ENCODE measurements at places on chromosomes 7 and 10.

DNA sequence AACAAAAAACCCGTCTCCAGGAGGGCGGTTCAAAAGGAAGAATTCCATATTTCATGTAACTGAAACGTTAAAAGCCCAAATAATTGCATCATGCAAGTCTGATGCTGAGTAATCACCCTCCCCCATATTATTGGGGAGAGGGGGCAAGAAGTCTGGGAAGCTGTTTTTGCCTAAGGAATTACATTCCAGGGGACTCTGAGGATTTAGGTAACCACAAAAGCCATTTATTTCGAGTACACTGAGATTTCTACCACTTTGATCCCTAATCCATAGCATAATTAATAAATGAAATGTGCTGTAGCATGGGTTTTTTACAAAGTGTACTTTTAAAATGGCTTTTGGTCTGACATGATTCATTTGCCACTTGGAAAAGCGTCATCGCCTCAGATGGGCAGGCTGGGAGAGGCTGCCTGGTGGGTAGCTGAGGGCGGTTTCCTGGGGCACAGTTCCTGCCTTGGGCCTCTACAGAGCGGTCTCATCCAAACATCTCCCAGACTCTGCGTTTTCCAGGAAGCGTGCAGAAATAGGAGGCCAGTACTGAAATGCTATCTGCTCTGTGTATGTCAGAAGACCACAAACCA, 106.5 kb downstream of the TCF7L2 start:
- H3K4me3 ChIP-seq = no peak overlapping the region
- peaks cover 12% of the 10 kb centered on the region for H3K27me3 ChIP-seq
- ATAC-seq = no peak
- no peaks in the 10 kb centered on the region for H3K36me3 ChIP-seq
- peaks cover 7% of the 10 kb centered on the region for H3K4me1 ChIP-seq

- no peak for ATAC-seq
- no peaks in the 10 kb centered on the region for H3K27me3 ChIP-seq
- no peaks in the 10 kb centered on the region for H3K36me3 ChIP-seq
- no peak overlapping the region for H3K27ac ChIP-seq
- peaks cover 4% of the 10 kb centered on the region for H3K4me1 ChIP-seq
Observed at GRCh38 chr10:109981650-109982049, 26.1 kb upstream of the ADD3 start.

- peaks cover 9% of the 10 kb centered on the region for H3K27me3 ChIP-seq
- ATAC-seq = no peak
- H3K4me3 ChIP-seq = no peak overlapping the region
- no peak overlapping the region for H3K27ac ChIP-seq
Observed at GRCh38 chr10:76974017-76974691, 663.5 kb downstream of the KCNMA1 start.

- peaks cover 38% of the 10 kb centered on the region for H3K36me3 ChIP-seq
- H3K27ac ChIP-seq = peak overlapping the region; percentile 42
- H3K4me3 ChIP-seq = no peak overlapping the region
- H3K4me1 ChIP-seq = peaks cover 31% of the 10 kb centered on the region
- no peaks in the 10 kb centered on the region for H3K27me3 ChIP-seq
Observed at GRCh38 chr7:104978460-104978859, 35.5 kb upstream of the KMT2E start.

- H3K4me1 ChIP-seq = peaks cover 5% of the 10 kb centered on the region
- no peak overlapping the region for H3K4me3 ChIP-seq
- peaks cover 17% of the 10 kb centered on the region for H3K27me3 ChIP-seq
- no peak for ATAC-seq
Observed at GRCh38 chr10:14126697-14127440, 203.9 kb downstream of the FRMD4A start.

GRCh38 chr7:133601617-133602016, 348.7 kb downstream of the EXOC4 start:
- no peaks in the 10 kb centered on the region for H3K27me3 ChIP-seq
- H3K4me1 ChIP-seq = no peaks in the 10 kb centered on the region
- no peak overlapping the region for H3K27ac ChIP-seq
- no peak for ATAC-seq
- H3K4me3 ChIP-seq = no peak overlapping the region

DNA sequence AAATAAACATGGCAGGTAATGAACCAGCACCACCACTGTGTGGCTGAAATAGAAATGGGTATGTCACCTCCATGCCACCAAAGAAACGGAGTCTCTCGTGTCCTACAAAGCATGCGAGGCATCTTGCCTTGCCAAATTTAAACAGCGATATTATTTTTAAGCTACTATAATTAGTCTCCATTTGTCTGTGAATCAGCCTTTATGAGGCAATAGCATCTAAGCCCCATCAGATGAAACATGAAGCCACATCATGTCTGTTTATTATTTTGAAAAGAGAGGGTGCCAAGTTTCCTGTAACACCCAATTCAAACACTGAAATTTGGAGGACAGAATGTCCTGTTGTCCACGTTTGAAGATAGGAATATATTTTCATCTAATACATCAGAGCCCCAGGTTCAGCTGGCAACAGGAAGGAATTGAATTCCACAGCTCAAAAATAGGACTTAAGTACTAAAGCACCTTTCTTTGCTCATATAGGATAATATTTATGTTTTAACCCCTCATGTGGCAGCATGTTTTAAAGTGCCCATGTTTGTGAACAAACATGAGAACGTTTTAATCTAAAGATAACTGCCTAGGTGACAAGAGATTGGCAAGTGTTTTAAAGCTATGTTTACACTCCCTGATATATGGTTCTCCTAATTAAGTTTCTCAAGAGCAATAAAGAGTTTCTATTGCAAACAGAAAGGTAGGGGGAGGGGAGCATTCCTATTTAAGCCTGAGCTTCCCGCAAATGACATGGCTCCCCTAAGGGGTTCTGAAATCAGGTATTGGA, 86.8 kb downstream of the SORBS1 start:
- H3K36me3 ChIP-seq = no peaks in the 10 kb centered on the region
- H3K4me1 ChIP-seq = no peaks in the 10 kb centered on the region
- H3K27me3 ChIP-seq = no peaks in the 10 kb centered on the region
- no peak overlapping the region for H3K27ac ChIP-seq
- no peak overlapping the region for H3K4me3 ChIP-seq

DNA sequence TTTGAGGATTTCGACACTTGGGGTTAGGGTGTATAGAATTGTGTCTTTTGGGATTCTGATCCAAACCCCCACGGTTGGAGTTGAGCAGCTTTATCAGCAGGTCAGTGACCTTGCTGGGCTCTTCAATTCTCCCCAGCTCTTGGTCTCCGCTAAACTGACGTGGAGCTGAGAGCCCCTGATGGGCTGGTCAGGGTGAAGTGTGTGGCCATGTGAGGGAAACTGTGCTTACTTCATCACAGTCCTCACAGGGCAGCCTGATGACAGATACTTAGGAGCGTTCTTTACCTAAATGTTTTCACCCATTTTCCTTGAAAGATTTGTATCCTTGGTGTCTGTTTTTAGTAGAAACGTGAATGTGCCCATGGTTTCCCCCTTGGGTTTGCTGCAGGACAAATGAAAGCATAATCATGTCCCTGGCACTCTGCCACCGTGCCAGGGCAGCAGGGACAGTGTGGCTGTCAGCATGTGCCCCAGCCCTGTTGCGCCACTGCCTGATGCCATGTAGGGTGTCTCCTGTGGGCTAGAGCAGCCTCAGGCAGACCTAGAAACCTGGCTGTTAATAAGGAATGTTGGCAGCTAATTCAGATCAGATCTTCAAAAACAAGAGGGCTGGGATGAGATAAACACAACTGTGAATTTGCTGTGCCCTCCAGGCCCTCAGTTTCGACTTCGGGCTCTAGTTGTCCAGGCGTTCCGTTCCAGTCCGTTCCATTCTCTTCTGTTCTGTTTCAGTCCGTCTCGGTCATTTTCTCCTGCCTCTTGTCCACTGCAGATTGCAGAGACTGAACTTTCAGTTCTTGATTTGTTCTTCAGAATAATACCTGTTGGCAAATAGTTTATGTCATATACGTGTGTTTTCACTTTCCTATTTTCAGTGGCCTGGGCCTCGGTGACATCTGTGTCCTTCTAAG, 96.8 kb downstream of the TRRAP start:
- no peak overlapping the region for H3K4me3 ChIP-seq
- H3K27me3 ChIP-seq = no peaks in the 10 kb centered on the region
- H3K36me3 ChIP-seq = peaks cover 100% of the 10 kb centered on the region
- H3K27ac ChIP-seq = no peak overlapping the region

- peak overlapping the region; percentile 77 for H3K4me3 ChIP-seq
- no peak for ATAC-seq
- H3K4me1 ChIP-seq = peaks cover 6% of the 10 kb centered on the region
- no peaks in the 10 kb centered on the region for H3K36me3 ChIP-seq
Observed at GRCh38 chr7:107045195-107045960, 873 bp downstream of the PRKAR2B start.

GRCh38 chr10:116269619-116270018, 3.4 kb downstream of the GFRA1 start:
- no peak overlapping the region for H3K27ac ChIP-seq
- no peak overlapping the region for H3K4me3 ChIP-seq
- H3K4me1 ChIP-seq = no peaks in the 10 kb centered on the region
- no peaks in the 10 kb centered on the region for H3K36me3 ChIP-seq
- peaks cover 33% of the 10 kb centered on the region for H3K27me3 ChIP-seq

DNA sequence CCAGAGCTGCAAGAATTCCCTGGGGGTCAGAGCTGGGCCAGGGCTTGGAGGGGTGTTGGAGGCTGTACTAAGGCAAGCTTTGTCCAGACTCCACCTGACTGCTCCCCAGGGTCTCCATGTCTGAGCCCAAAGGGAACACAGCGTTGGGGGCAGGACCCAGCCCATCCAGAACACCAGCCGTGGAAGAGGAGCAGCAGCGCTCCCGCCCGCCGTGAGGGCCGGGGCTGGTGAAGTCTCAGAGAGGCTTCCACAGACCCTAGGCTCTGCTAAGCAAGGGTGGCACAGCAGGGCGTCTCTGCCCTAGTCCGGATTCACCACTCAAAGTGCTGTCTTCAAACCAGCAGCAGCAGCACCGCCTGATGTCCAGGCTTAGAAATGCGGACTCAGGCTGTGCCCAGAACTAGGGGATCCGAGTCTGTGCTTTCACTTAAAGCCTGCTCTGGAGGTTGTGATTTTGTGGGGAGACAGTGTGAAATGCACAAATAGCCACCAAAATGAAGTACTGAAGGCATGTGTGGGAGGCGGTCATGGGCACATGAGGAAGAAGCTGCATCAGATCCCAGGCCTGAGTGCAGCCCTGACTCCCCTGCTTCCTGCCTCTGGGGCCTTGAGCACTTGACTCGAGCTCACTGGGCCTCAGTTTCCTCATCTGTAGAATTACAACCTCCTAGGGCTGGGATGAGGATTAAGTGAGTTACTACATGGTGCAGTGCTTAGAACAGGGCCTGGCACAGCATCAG, 16.6 kb upstream of the AQP1 start:
- ATAC-seq = no peak
- H3K27me3 ChIP-seq = peaks cover 15% of the 10 kb centered on the region
- H3K4me3 ChIP-seq = no peak overlapping the region
- H3K36me3 ChIP-seq = no peaks in the 10 kb centered on the region
- no peaks in the 10 kb centered on the region for H3K4me1 ChIP-seq

DNA sequence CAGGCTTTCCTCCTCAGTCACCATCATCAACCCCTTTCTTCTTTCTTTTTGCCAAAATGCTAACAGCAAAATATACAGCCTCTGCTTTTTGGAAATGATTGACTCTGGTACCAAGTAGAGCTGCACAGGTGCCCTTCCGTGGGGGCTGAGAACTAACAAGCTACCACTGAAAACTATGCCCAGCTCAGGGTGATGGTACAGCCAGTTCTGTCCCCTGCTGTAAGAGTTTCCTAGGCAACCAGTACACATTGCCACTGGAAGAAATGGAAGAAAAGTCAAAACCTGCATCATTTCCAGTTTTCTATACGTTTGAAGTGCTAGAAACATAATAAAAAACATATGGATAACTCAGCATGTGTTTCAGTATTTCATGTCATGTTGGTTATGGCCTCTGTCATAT, 297.5 kb downstream of the PRKG1 start:
- ATAC-seq = no peak
- H3K27ac ChIP-seq = no peak overlapping the region
- no peaks in the 10 kb centered on the region for H3K27me3 ChIP-seq
- no peaks in the 10 kb centered on the region for H3K36me3 ChIP-seq
- no peak overlapping the region for H3K4me3 ChIP-seq
- no peaks in the 10 kb centered on the region for H3K4me1 ChIP-seq

GRCh38 chr7:50782375-50783208, at the start of gene GRB10:
Gene GRB10 (minus strand): TSS chr7:50782896. CDS start chr7:50732322, 50,574 bp downstream.
- peak within 1 kb of the TSS; percentile 70 for H3K4me3 ChIP-seq
- peak within 1 kb of the TSS; percentile 32 for H3K27ac ChIP-seq
- peak; percentile 61 for ATAC-seq
- peaks cover 11% of the 10 kb centered on the region for H3K4me1 ChIP-seq
- no peaks in the 10 kb centered on the region for H3K36me3 ChIP-seq
- peaks cover 19% of the 10 kb centered on the region for H3K27me3 ChIP-seq

GRCh38 chr7:44867073-44867995, 18.0 kb downstream of the PURB start:
- H3K4me3 ChIP-seq = peak overlapping the region; percentile 35
- H3K27me3 ChIP-seq = no peaks in the 10 kb centered on the region
- H3K27ac ChIP-seq = peak overlapping the region; percentile 58
- ATAC-seq = peak; percentile 96
- H3K4me1 ChIP-seq = peaks cover 7% of the 10 kb centered on the region

DNA sequence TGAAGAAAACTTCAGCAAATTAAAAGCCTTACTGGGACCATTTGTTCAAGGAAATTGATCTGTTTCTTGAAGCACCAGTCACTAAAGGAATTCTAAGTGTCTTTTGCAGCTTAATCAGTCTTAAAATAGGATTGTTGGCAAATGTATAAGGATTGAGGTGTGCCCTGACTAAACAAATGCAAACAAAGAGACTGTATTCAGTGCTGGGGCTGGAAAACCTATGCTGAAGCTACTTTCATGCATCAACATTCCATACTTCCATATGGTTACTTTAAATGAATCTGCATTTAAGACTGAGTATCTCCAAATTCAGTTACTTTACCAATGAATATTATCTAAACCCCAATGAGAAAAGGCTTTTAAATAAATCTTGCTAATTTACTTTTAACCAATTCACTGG, 183.3 kb downstream of the ELAPOR2 start:
- H3K4me1 ChIP-seq = no peaks in the 10 kb centered on the region
- H3K4me3 ChIP-seq = no peak overlapping the region
- H3K27ac ChIP-seq = no peak overlapping the region
- H3K36me3 ChIP-seq = no peaks in the 10 kb centered on the region

GRCh38 chr7:52017802-52018679, 701.4 kb upstream of the COBL start:
- H3K4me1 ChIP-seq = no peaks in the 10 kb centered on the region
- no peak overlapping the region for H3K27ac ChIP-seq
- no peak overlapping the region for H3K4me3 ChIP-seq
- H3K36me3 ChIP-seq = no peaks in the 10 kb centered on the region
- no peak for ATAC-seq
- H3K27me3 ChIP-seq = no peaks in the 10 kb centered on the region

- H3K27me3 ChIP-seq = no peaks in the 10 kb centered on the region
- H3K36me3 ChIP-seq = peaks cover 73% of the 10 kb centered on the region
- H3K4me1 ChIP-seq = peaks cover 11% of the 10 kb centered on the region
- no peak overlapping the region for H3K27ac ChIP-seq
- no peak for ATAC-seq
Observed at GRCh38 chr7:112779667-112780066, 10.5 kb downstream of the TMEM168 start.

Measured in activated T-helper 17 cell treated with anti-CD3 and anti-CD28 coated beads, Interleukin-2, amount 50 U/mL, for 72 hours (primary cell).